ENCODE measurements at places on chromosomes 2 and 18.

- DNase-seq: no peak
Observed at GRCh38 chr2:40363631-40364030, 88.3 kb downstream of the SLC8A1 start.

- DNase-seq: no peak
Observed at GRCh38 chr2:58645017-58645416, 403.9 kb upstream of the FANCL start.

GRCh38 chr2:215833531-215834162 is 179.7 kb downstream of the MREG start:
- no peak for DNase-seq

- no peak for DNase-seq
Observed at GRCh38 chr2:43319541-43319940, 93.1 kb upstream of the ZFP36L2 start.

DNA sequence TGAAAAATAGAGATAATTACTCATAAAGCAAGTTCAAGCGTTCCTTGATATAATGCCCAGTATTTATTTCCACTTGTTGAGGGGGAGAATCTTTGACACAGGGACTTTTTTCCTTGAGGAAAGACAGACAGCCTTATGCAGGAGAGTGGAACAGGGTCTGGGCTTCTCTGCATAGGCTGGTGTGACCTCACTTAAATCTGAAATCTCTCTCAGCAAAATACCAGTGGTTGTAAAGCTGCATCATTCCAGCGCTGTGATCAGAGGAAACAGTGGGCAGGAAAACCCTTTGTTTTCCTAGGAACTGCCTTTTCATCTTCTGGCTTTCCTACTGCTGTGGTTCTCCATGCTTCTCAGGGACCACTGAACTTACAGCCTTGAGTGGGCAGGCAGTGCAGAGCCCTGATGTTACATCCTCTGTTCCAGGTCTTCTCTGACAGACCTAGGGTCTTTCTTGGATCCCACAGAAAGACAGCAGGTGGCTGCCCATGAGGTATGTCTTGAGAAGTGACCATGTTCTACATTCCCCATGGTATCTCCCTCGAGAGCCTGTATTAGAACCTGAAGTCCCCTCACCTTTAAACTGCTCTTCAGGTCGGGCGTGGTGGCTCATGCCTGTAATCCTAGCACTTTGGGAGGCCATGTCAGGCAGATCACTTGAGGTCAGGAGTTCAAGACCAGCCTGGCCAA is 17.6 kb upstream of the MAP4K4 start:
- DNase-seq: no peak

GRCh38 chr2:129765326-129765677 is 214.2 kb upstream of the RAB6C start:
- DNase-seq: no peak

GRCh38 chr2:151560289-151560688 is 150.6 kb downstream of the RIF1 start:
- peak; percentile 77 for DNase-seq

DNA sequence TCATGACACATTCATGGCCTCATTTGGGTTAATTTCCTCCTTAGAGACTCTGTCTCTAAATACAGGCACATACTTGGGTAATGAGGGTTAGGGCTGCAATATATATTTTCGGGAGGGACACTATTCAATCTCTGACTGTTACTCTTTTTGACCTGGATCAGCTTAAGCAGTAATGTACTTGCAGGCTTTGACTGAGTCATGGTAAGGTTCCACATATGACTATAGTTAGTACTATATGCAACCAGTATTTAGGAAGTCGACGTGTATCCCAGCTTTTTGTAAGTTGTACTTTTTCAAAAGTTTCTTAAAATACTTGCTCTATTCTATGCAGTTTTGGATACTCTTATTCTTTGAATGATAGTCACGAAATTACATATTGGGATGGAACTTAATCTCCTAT is 37.2 kb upstream of the CDH19 start:
- DNase-seq: no peak

GRCh38 chr2:1790473-1790872 is 46.2 kb upstream of the PXDN start:
- no peak for DNase-seq

- DNase-seq: no peak
Observed at GRCh38 chr2:201057715-201058248, 13.7 kb downstream of the HYCC2 start.

GRCh38 chr2:57804971-57805370 is 241.6 kb upstream of the VRK2 start:
- no peak for DNase-seq

- no peak for DNase-seq
Observed at GRCh38 chr2:199819746-199820145, 31.2 kb downstream of the FTCDNL1 start.

GRCh38 chr2:190486037-190486623 is 48.4 kb downstream of the NEMP2 start:
- no peak for DNase-seq

- peak; percentile 19 for DNase-seq
Observed at GRCh38 chr18:69528435-69528834, 127.7 kb downstream of the DOK6 start.

GRCh38 chr2:237353215-237353614 is 60.7 kb downstream of the COL6A3 start:
- DNase-seq: no peak

GRCh38 chr2:3789256-3789655 is 85.9 kb downstream of the DCDC2C start:
- DNase-seq: no peak

DNA sequence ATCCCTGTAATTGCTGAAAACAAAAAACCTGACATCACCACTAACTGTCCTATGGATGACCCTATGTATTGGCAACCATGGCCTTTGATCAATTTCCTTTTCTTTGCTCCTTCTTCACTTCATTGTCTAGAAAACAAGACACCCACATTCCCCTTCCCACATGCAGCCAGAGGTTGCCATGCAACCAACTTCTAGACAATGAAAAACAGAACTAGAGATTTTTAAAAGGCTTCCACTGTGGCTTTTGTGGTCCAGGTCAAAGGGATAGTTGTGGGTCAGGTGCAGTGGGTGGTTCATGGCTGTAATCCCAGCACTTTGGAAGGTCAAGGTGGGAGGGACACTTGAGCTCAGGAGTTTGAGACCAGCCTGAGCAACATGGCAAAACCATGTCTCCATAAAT is 139.3 kb upstream of the DOK6 start:
- peak; percentile 19 for DNase-seq

GRCh38 chr2:169839954-169840746 is 12.9 kb downstream of the UBR3 start:
- no peak for DNase-seq

DNA sequence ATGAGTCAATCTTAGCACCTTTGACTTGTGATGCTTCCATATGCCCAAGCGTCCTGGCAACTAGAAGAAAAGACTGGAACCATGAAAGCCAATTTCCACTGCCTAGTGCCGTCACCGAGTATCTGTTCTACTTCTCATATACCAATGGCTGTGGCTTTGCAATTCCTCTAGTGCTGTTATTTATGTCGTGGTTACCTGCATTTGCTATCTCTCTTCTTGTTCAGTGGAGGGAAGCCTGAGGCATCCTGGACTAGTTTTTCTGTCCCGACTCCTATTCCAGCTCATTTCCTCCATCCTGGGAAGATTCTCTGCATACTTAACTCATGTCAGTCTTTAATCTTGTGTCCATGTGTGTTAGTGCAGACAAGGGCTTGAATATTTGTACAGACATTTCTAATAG is 117.9 kb downstream of the FEZ2 start:
- DNase-seq: no peak

GRCh38 chr2:31244101-31244500 is 10.1 kb downstream of the EHD3 start:
- no peak for DNase-seq

- no peak for DNase-seq
Observed at GRCh38 chr2:95272781-95273180, 1.5 kb upstream of the PROM2 start.

DNA sequence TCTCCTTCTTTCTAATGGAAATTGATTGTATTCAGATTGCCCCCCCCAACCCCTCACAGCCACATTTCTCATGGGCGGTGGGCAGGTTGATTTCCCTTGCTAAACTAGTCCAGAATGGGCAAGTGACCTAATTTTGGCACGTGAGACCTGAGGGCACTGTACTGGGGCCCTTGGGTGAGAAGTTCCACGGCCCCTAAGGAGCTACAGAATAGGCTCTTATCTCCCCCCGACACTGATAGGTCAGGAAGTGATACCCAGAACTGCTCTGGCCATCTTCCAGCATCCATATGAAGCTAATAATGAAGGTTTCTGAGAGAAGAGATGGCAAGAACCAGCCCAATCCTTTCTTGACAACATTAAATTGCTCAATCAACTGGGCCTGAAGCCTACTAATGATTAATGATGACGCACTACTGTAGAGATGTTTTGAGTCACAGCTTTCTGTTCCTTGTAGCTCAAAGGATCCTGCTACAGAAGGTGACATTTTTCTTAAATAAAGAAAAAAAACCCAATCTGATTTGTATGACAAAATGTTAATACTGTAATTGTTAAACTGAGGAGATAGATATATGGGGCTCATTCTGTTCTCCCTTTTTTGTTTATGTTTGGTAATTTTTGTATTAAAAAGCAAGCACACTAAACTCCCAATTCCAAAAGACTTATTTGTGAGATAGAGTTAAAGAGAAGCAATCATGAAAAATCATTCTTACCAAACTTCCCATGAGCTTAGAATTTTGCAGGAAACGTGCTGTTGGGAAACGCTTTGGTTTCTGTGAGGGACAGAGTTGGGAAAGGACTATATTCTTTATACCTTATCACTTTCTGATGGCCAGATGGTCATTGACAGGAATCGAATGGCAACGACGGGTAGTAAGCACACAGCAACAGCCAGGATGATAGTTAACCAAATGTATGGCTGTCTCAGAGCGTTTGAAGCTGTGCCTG is 28.2 kb upstream of the NARS1 start:
- DNase-seq: peak; percentile 47

- DNase-seq: no peak
Observed at GRCh38 chr2:19990416-19990728, 467 bp upstream of the WDR35 start.

- DNase-seq: no peak
Observed at GRCh38 chr18:38602341-38602740, 1036.7 kb upstream of the CELF4 start.

DNA sequence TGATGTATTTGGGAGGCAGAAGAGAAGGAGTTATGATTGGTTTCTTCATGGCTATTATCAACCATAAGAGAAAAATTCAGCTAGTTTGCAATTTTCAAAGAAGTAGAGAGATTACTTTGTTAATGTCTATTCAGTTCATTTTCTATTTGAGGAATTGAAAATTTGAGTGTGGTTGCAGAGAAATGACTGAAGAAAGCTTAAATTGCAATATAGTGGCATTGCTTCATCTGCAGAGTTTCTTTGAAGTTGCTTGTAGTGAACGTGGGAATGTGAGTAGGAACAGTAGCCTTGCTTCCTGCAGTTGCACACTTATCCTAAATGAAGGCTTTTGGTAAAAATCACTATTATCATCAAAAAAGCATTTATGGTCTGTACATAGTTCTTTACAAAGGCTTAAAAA is 14.7 kb upstream of the CYRIA start:
- DNase-seq: no peak

DNA sequence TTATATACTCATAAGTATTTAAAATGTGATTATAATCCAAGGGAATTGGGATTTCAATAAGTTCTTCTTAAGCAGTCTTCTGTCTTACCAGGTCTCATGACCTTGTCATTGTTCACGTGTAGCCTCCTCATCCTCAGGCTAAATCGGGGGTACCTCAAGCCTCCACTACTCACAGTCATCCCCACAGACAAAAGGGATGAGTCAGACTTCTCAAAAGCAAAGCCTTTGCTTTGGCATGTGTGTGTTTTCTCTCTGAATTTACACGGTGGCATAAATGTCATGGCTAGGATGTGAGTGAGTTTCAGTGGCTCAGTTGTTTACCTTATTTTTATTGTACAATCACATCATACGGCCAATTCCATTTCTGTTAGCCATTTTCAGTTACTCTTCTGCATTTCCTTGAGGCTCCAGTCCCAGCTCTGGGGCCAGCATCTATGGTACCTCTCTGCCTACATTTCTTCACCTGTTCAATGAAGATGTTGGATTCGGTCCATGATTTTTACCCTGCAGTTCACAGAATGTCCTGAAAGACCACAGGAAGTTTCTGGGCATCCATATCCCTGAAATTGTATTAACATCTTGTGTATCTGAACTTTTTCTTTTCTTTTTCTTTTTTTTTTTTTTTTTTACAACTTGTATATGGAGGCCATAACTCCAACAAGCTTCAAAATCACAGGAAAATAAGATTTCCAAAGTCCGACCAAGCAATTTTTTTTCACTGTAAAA is 195.3 kb downstream of the FHOD3 start:
- no peak for DNase-seq

DNA sequence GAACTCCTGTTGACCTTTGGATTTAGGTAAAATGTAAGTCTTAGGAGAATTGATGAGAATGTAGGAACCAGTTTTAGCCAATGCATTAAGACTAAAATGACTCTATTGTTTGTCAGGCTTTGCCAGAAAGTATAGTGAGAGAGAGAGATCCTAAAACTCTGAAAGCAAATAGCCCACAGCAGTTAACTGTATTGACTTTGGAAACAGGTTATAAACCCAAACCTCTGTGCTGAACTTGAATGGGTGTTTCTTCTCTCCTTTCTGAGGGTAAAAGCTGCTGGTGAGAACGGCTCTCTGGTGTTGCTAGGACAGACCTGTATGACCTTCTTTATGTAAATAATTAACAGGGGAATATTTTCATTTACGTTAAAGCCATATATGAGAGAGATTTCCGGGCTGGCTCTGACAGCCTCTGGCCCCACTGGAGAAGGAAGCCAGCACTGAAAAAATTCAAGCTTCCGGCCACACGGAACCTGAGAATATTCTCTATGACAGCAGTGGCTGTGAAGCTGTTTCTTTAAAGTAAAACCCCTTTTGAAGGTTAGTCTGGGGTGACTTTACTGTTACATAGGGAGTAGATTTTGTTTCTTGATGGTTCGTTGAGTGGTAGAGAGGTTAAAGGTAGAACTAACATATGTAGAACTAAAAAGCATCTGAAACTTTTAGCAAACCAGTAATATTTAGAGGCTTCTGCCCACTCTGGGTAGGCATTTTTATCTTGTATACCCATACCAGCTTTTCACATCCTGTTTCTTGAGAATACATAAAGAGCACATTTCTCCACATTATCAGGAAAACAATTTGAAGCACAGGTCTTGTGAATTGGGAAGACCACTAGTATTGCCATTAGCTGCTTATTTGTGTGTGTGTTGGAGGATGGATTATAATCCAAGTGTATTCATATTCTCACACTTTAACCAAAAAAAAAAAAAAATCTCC is 123.8 kb downstream of the SPTBN1 start:
- DNase-seq: no peak

- DNase-seq: no peak
Observed at GRCh38 chr2:240023792-240024191, 1.4 kb downstream of the NDUFA10 start.

DNA sequence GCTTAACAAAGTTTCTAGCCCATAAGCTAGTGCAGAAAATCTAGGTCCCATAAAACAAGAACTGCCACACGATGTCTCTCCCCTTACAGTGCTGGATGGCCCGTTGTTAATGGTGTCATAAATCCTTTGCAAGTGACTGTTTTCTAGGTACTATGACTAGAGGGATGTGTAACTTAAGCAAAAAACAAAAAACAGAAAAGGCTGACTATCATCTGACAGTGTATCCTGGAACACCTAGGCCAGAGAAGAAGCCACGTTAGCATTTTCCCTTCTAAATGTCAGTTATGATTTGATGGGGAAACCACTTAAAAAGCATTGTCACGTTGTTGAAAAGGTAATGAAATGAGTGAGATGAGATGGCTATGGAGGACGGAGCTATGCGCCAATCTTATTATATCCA is 2.4 kb downstream of the CASP8 start:
- DNase-seq: no peak

All from epithelial cell of proximal tubule (primary cell).